Smooth muscle cell of the brain vasculature (primary cell): ENCODE measurements at places on chromosomes 13 and 19.

DNA sequence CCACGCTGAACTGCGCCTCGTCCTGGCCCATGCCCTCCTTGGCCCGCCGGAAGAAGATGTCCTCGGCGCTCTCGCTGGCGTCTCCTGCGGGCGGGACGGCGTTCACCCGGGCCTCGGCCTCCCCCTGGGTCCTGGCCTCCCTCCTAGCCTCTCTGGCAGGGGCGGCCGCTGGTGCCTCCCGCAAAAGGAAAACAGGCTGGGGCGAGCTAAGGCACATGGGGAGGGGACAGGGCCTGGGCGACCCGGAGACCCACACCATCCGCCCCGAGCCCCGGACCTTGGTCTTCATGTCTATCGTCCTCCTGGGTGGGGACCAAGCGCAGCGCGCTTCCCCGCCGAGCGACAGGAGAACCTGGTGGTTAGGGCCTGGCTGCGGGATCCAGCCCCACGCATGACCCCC lies 5.7 kb upstream of the TBXA2R start:
- no peak for DNase-seq

DNA sequence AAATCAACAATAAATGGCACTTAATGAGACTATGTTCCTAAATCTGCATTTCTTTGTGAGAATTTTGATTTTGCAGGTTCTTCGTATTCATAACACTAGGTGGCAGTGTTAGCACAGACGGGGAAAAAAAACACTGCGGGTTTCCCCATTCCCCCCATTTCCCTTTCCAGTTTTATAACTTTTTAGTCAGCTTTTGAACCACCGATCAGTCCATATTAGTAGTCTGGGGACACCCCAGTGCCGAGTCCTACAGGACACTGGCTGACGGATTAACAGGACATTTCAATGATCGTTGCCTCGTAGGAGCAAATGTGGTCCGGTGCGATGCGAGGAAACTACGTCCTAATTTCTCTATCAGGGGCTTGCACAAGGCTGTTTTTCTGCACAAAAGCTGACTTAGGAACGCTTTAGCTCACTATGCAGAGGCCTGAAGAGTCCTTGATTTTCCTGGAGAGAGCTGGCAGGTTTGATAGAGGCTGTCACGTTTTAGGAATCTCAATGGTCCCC lies 234.3 kb downstream of the LMO7 start:
- DNase-seq, result no peak

DNA sequence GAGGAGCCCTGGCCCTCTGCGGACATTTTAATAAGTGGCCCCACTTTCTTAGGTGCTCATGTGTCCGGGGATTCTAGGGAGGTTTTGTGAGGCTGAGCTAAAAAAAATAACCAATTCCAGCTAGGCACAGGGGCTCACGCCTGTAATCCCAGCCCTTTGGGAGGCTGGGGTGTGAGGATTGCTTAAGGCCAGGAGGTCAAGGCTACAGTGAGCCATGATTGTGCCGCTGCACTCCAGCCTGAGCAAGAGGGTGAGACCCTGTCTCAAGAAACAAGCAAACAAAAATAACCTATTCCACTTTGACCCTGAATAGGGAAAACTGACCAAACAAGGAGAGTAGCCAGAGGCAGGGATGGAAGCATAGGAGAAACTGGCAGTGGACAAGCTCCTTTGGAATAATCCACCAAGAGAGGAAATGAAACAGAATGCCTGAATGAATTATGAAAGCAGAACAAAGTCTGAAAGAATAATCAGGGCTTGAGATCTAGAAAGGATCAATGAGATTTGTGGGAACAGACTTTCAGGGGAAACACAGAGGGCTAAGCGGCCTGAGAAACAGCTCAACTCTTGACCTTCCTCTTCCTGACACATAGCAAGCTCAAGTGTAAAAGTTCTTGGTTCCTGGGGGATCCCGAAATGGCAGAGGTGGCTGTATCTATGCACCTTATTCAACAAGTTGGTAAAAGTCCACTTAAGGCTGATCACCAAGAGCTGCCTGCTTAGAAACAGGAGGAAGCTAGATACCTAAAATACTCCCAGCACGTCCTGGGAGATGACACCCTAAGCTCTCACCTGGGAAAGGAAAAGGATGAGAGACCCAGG lies 30.1 kb upstream of the FFAR2 start:
- DNase-seq, result no peak

- DNase-seq, result no peak
Measured at GRCh38 chr13:40665126-40666044, 1.1 kb downstream of the FOXO1 start.

DNA sequence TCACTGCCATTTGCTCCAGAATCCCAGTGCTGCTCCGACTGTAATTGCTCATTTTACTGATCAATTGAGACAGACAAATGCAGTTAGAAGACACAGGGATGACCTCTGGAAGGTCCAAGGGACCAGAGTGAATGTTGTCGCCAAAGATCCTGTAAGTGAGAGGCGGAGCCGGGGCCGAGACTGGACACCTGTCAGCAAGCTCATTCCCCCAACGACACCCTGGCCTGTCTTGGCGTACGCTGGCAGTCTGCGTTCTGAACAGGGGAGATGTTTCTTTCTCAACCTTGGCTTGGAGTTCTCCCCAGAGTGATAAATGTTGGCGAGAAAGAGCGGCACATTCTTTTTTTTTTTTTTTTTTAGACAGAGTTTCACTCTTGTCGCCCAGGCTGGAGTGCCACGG lies 24.2 kb downstream of the GADD45B start:
- no peak for DNase-seq

GRCh38 chr13:73090116-73090822 lies 31.5 kb downstream of the KLF5 start:
- DNase-seq, result no peak

DNA sequence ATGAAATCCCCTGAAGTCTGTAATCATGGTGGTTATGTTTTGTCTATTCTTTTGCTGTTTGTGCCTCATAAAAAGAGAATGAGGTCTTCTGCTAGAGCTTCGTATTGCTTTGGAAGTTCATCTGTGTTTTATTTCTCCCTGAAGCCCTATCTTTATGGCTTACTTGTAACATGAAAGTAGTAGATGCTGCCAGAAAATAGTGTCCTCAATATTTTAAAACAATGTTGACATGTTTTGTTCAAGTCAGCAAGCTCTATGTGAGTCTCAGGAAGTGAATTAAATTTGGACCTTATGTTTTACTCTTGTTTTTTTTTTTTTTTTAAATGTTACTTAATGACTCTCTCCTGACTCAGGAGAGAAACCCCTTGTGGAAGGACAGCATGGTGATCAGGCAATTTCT lies 130.5 kb downstream of the B3GLCT start:
- DNase-seq, result no peak
